ENCODE measurements at places on chromosomes 6 and 20.

- no peak for DNase-seq
These were observed 165.0 kb downstream of the PDE7B start for GRCh38 chr6:136016228-136017225.

DNA sequence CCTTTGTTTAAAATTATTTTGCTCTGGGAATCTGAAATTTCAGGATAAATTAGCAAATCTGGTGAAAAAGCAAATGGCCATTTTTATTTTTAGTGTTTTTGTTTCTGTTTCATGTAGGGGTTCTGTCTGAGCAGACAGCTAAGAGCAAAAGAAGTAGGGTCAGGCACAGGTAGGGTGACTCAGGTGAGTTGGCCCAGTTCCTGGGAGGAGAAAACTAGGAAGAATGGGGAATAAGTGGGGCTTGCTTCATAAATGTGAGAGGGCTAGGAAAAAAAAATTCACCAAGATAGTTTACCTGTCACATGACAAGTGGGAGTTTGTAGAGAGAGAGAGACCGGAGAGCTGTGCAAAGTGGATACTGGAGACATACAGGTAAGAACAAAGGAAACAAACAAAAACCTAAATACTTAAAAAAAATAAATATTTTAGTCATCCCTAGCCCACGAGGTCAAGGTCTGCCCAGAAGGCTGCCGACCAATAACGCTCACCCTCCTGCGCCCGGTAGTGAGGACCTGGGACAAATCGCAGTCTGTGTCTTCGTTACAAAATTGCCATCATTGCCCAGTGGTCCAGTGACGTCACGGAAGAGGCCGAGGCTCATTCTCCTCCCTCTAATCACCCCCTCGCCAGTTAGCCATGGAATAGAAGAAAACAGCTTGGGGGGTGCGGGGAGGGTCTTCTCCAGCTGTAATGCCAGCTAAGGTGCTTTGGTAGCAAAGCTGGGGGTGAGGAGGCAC, 2.3 kb downstream of the THBD start:
- no peak for DNase-seq

- no peak for DNase-seq
These were observed 631.1 kb downstream of the COL12A1 start for GRCh38 chr6:74574794-74575193.

DNA sequence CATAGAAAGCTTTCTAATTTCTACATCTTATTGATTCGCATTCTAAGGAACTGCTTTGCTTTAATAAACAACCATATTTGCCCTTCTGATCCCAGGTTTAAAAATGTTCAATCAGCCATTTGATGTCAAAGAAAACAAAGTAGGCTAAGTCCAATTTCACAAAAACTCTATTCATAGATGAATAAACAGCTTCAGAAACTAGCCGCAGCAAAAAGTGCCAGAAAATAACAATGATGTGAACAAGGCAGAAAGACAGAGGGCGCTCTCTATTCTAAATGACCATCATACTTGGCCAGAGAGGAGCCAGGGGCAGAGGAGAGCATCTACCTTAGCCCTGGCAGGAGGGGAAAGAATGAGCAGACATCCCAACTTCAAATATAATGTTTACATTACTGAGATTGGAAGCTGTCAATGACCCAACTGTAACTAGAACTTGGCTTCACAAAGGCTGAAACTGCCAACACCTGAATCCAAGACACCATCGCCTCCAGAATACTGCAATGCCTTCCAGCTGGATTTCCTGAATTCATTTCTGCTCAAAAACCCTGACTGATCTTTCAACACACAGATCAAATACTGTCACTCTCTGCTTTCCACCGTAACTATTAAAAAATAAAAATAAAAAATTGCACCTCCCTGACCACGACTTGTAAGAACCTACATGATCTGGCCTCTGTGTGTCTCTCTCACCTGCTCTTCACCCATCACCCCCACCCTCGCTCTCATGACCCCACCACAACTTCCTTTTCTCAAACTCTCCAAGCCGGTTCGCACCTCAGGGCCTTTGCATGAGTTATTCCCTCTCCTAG, 9.5 kb downstream of the CNKSR3 start:
- DNase-seq: no peak

DNA sequence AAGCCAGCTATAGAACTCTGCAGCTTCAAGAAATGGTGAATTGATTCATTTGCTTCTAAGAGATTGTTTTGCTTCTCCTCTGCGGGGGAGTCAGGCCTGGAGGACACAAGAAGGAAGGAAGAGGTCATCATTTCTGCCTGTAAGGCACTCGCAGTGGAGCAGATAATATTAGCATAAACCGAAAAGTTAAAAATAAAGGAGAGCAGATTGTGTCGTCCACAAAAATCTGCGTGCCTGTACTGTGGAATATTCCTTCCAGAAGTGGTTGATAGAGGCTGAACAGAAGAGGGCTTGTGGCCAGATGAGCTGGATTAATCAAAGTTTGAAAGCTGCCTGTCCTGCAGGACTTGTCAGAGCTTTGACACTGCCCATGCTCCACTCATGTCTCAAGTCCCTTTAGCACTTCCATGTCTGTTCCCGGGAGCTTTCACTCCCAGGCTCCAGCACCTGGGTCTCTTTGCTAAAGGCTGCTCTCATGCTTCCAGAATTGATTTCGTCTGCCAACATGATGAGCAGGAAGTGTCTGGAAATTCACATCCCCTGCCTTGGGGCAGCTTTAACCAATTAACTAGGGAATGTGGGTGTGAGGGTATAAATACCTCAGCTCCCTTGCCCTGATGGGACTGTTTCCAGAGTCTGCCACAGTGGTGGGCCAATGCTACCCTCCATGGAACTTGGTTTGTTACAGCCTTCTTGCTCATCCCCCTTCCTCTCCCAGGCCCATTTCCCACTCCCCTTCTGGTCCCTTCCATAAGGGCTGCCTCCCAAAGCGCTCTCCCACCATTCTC, 65.1 kb upstream of the STX16 start:
- DNase-seq: no peak

DNA sequence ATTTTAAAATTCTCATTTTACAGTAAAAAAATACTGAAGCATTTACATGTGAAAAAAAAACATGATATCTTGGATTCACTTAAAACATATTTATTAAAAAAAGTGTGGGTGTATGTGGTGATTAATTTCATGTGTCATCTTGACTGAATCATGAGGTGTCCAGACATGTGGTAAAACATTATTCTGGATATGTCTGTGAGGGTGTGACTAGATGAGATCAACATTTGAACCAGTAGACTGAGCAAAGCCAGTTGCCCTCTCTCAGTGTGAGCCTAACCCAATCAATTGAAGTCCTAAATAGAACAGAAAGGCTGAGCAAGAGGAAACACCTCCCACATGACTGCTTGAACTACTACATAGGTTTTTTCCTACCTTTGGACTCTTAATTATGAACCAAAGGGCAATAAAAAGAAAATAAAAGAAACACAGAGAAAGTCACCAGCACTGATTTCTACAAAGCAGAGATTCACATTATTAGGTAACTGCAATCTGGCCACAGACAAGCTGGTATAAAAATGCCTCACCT, 90.5 kb upstream of the VGLL2 start:
- no peak for DNase-seq

DNA sequence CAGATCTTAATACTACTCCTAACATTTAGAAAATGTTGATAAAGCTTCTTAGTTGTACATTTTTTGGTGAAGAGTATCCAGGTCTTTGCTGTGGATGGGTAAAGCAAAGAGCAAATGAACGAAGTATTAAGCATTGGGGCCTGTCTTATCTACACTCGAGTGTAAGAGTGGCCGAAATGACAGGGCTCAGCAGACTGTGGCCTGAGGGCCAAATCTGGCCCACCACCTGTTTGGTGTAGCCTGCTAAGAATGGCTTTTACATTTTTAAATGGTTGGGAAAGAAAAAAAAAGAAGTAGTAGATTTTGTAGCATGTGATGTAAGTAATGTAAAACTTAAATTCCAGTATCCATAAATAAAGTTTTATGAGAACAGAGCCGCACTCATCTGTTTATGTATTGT, 19.4 kb upstream of the MAPK13 start:
- no peak for DNase-seq

DNA sequence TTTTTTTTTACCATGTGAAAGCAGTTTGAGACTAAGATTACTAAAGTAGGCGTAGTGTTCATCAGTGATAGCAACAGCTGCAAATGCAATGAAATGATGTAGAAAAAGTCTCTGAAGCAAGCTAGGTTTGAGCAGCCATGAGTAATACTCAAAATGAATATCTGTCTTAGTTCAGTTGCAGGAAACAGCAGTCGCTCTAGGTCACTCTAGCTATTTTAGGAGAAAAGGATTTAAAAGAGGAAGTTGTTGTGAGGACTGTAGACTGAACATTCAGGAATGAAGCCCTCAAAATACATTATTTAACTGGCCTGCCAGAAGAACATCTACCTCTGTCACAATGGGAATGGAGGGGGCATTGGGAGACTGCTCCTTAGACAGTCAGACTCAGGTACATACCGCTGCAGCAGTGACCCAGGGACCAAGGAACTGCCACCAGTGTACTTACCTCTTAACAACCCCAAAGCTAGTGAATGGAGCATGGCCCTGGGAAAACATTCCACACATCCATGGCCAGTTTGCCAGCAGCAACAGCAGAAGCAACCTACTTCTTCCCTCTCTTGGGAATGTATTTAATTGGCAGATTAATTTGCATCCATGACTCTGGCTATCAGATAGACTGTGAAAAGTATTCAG, 243.0 kb upstream of the KHDRBS2 start:
- DNase-seq: no peak

- DNase-seq: no peak
These were observed 208.8 kb upstream of the PLCB4 start for GRCh38 chr20:8860011-8860495.

DNA sequence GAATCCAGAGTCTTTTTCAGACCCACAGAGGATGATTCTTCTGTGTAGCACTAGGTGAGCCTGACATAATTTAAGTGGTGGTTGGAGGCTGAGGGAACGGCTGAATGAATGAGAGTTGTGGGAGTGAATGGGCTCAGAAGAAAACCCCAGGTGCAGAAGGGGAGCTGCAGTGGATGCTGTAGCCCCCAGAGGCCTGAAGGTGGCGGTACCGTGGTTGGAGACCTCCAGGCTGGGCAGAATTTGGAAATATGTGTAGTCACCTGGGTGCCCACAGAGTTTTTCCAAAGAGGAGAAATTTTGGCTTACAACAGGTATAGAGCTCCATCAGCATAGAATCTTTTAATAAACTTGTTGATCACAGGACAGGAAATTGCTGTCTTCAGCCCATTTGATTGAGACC, 6.5 kb upstream of the RAET1G start:
- no peak for DNase-seq

DNA sequence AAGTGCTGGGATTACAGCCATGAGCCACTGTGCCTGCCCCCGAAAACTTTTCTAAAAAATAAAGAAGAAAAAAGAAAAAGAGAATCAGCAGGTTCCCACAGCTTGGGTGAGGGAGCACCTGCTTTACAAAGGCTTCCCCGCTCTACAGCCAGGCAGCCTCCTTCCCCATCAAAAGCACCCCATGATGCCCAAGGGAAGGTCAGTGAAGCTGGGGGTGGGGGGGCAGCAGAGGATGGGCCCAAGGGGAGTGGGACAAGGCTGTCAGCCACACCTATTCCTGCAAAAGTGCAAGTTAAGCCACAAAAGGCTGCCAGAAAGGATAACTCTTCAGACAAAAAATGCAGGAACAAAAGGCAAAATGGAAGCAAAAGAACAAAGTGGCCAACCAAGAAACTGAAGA, 72.5 kb downstream of the FAM50B start:
- DNase-seq: no peak

DNA sequence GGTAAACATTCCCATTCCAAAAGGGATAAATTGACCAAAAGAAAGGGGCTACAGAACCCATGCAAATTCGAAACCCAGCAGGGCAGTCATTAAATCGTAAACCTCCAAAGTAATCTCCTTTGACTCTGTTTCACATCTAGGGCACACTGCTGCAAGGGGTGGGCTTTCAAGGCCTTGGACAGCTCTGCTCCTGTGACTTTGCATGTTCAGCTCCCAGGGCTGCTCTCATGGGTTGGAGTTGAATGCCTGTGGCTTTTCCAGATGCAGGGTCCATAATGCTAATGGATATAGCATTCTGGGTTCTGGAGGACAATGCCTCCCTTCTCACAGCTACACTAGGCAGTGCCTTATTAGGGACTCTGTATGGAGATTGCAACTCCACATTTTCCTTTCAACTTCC, 211.9 kb upstream of the MANEA start:
- DNase-seq: no peak

GRCh38 chr6:170371588-170371987, 65.0 kb downstream of the FAM120B start:
- DNase-seq: no peak

GRCh38 chr20:34895465-34895864, 19.1 kb downstream of the ACSS2 start:
- no peak for DNase-seq

DNA sequence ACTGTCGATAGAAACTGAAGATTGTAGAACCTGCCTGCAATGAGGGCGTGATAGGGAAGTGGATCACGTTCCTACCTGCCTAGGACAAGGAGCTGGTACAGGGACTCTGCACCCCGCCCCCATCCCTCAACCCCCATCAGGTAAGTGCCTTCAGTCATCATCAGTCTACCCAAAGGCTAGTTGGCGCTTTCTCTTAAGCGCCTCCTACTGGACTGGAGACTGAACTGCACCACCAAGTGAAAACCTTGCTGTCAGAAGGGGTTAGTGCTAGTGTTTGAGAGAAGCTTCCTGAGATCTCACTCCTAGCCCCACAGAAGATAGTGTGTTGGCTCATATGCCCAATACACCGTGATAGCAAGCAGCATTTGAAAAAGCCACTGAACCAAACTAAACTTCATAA, 706.5 kb upstream of the MAN1A1 start:
- peak; percentile 2 for DNase-seq

- DNase-seq: no peak
These were observed 446.4 kb upstream of the FKBP1C start for GRCh38 chr6:62764841-62765240.

DNA sequence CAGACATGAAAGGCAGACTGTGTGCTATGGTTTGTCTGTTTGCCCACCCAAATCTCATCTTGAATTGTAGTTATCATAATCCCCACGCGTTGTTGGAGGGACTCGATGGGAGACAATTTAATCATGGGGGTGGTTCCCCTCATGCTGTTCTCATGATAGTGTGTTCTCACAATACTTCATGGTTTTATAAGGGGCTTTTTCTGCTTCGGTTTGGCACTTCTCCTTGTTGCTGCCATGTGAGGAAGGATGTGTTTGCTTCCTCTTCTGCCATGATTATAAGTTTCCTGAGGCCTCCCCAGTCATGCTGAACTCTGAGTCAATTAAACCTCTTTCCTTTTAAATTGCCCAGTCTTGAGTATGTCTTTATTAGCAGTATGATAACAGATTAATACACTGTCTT, 47.2 kb upstream of the MICB start:
- no peak for DNase-seq

GRCh38 chr20:53040693-53041589, 68.8 kb downstream of the TSHZ2 start:
- no peak for DNase-seq

- no peak for DNase-seq
These were observed 14.9 kb downstream of the PLN start for GRCh38 chr6:118562959-118563358.

- no peak for DNase-seq
These were observed 329.8 kb upstream of the EPHA7 start for GRCh38 chr6:93749191-93749590.

GRCh38 chr6:74991573-74992332, 214.1 kb downstream of the COL12A1 start:
- DNase-seq: no peak

- no peak for DNase-seq
These were observed 33.4 kb upstream of the SLC22A1 start for GRCh38 chr6:160088069-160088783.

- DNase-seq: no peak
These were observed 116.6 kb upstream of the CEP162 start for GRCh38 chr6:84344005-84344404.

GRCh38 chr6:140401761-140402160, 1027.3 kb upstream of the CITED2 start:
- DNase-seq: no peak

Measured in GM06990 (cell line).